Kidney tubule cell (primary cell): ENCODE measurements at places on chromosomes 6 and 20.
A peak's percentile ranks its signal among the peaks of the same experiment; 100 is the strongest.

DNA sequence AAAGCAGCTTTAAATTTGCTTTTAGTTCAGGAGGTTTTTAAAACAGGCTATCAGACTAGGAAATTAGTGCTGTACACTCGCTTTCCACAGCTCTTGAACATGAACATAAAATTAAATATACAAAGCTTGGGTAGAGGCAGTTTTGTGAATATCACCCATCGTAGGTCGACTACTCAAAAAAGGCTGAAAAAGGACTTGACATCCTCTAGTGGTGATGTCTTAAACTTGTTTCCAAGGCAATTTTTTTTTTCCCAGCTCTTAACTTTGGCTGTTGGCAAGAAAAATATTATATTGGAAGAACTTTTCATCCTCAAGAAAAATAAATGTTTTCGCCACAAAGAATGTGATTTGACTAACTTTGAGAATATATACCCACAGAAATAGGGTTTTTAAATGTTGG is 2.9 kb downstream of the MAP7 start:
- DNase-seq = peak; percentile 65

DNA sequence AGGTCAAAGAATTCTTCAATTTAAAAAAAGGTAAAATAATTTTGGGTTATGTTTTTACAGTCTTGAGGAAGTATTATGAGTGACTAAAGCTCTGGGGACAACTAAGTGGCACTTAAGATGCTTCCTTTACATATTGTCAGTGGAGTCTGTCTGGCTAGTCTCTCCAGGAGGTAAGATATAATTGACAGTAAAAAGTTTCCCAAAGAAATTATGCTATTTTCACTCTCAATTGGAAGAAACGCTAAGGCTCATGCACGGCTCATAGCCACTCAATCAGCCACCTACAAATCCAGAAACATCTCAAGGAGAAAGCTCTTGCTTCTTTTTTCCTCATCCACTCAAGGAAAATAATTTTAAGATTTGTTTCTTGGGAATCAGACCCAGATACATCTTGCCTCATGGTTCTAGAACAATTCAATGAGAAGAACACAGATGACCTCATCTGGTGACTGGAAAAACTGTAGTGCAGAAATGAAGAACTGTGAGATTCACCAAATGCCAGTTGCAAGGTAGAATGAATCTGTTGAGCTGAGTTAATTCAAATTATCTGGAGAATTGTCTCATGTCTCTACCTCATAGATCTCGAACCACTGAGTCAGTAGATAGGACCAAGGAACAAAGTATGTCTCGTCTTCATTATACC is 252.9 kb downstream of the TPBG start:
- no peak for DNase-seq

DNA sequence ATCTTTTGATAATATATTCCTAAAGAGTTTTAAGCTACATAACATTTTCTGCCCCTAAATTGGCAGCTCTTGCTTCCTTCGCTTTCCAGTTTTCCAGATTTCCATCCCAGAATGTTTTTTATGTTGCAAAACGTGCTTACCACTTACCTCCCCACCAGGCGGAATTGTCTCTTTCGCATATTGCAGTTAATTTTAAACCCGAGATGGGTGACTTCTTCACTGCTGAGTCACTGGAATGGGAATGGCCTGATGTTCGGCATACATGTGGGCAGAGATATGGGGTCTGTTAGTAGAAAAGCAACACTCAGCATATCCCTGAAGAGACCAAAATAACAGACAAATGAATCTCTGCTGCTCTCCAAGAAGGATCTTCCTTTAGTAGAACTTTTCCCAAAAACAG is 491.2 kb downstream of the PREX1 start:
- DNase-seq = peak; percentile 45

DNA sequence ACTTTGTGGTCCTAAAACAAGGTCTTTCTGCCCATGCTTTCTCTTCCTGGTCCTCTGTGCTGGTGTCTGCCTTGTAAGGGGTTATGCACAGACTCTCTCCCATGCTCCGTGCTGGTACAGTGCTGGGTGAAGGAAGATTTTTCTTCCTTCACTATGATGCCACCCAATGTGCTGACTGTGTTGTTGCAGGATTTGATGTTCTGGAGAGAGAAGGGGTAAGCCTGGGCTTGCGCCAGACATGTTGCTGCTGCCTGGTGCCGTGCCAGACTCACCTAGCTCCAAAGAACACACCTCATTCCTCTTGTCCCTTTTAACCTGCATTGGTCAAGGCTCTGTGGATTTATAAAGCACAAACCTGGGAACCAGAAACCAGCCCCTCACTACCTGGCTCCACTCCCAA is 28.4 kb upstream of the ARMH2 start:
- peak; percentile 29 for DNase-seq

- DNase-seq = peak; percentile 86
These were observed 54.7 kb downstream of the NDUFAF5 start for GRCh38 chr20:13839421-13840092.

- peak; percentile 89 for DNase-seq
These were observed 118.3 kb upstream of the SIRPA start for GRCh38 chr20:1776681-1777475.

- DNase-seq = no peak
These were observed 40.4 kb downstream of the TAB2 start for GRCh38 chr6:149357726-149358538.

- no peak for DNase-seq
These were observed 20.0 kb downstream of the BMP6 start for GRCh38 chr6:7745942-7746341.

GRCh38 chr6:132749111-132749510 is 8.6 kb downstream of the VNN2 start:
- DNase-seq = no peak

DNA sequence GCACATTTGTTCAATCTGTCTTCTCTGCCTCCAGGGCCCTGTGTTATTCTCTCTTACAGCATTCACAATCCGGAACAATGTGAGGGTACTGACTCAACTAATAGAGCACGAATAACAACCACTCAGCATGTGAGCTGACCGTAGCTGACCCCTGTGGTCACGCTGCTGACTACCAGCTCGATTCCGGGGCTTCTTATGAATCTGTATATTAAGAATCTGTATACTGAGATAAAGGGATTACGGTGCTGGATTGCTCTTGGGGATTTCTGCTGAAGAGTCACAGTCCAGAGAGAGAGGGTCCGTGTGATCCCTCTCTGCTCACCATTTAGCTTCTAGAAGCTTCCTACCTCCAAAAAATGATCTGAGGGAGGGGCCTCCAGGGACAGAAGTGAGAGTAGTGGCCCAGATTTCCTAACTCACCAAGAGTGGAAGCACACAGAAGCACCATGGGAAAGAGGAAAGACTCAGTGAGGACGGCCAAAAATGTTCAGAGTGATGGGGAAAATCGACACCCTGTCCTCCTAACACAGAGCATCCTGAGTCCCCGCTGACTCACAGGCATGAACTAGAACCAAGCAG is 156.2 kb downstream of the THBS2 start:
- peak; percentile 69 for DNase-seq

- DNase-seq = no peak
These were observed 25.9 kb downstream of the GNAS-AS1 start for GRCh38 chr20:58824843-58825242.

- no peak for DNase-seq
These were observed 23.8 kb downstream of the TMEM14B start for GRCh38 chr6:10771371-10771894.

DNA sequence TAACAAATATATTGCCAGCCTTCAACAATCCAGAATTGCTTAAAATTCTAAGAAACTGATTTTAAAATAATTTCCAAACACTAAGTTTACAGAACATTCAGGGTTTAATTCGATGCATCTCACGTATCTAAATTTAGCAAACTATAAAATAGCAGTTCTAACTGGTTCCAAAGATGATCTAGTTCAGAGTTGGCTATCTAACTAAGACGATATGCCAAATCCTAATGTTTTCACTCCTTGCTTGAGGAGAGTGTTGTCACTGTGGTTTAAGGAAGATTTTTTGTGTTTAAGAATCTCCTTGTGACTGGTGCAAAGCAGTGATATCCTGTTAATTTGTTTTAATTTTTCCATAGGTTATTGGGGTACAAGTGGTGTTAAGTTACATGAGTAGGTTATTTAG is 311.5 kb upstream of the ID4 start:
- DNase-seq = no peak

DNA sequence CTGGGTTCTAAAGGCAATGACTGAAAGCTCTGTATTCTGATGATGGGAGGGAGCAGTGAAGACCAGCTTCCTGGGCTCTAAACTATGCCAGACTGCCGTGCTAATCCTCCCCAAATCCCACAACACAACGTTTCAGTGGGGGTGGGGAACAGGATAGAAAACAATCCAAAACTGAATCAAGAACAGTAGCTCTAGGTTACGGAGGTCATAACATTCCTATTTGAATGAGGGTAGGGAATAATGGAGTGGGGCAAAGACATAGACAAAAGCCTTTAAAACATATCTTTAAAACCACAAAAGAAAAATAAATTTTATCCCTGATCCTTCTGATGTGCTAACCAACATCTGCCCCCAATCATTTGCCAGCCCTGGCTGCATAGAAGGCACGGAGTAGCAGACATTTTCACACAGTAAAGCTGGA is 7.8 kb downstream of the USP49 start:
- no peak for DNase-seq

DNA sequence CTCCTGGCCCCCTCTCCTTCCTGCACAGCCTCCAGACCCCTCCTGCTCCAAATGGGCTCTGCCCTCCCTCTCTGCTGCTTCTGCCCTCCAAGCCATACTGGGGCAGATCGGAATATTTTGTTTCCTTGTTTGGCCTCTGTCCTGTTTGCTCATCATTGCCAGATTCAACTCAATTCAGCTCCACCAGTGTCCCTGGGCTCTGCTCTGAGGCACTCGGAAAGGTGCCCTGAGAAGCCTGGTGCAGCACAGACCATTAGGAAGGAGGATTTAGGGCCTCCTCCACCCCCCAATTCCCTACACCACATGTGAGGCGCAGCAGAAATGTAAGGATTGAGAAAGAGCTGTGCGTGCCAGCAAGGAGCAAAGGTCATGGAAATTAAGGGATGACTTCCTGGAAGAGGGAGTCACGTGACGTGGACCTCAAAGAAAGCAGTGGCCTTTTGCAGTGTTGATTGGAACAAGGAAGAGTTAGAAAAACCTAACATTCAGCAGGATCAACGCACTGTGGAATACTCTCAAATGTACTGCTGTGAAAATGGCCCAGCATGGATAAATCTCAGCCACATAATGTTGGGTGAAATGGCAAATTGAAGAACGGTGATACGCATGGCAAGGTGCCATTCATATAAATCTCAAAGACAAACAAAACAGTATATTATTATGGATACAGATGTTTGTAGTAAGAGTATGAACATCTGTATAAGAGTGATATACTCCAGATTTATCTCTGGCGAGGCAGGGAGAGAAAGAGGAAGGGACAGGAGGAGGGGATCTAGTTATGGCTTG is 229.5 kb upstream of the RNF24 start:
- no peak for DNase-seq

- DNase-seq = no peak
These were observed 754 bp upstream of the TMEM170B start for GRCh38 chr6:11536795-11537194.

- no peak for DNase-seq
These were observed 17.3 kb upstream of the BHLHE23 start for GRCh38 chr20:63023936-63024571.
